ENCODE measurements at places on chromosomes 3 and 15.

GRCh38 chr15:83871808-83872559 is 218.1 kb downstream of the ADAMTSL3 start:
- DNase-seq = no peak

DNA sequence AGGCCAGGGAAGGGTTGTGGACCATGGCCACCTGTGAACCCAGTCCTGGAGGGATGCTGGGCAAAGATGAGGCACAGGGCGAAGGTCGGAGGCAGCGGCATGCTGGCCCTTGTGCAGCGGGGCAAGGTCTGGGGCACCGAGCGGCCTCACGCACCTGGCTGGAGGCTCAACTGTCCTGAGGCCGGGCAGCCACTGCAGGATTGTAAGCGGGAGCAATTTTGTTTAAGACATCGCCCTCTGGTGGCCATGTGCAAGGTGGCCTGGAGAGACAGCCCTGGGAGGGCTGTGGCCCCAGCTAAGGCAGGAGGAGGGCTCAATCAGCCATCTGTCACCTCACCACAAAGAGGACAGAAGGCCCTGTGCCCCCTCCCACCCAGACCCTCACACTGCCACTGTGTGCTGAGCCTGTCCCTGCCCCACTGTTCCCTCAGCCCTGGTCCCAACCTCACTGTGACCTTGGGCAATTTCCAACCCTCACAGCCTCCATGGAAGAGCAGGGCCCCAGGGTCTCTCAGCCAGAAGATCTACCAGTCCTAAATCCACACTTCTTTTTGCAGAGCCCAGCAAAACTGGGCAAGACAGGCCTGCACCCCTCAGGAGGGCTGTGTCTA is 46.2 kb downstream of the TPRA1 start:
- DNase-seq = peak; percentile 86

- DNase-seq = peak; percentile 55
Observed at GRCh38 chr3:80190051-80190450, 422.3 kb upstream of the ROBO1 start.

DNA sequence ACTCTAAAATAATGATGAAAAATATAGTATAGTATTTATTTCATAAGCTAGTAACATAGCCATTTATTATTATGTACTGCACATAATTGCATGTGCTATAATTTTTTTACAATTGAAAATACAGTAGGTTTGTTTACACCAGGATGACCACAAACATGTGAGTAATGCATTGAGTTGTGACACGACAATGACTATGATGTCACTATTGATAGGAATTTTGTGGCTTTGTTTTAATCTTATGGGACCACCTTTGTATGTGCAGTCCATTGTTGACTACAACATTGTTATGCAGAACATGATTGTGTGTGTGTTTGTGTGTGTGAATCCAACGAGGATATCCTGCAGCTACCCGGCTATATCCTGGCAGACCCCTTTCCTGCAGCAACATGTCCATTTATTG is 372.2 kb upstream of the MCTP2 start:
- no peak for DNase-seq

- DNase-seq = no peak
Observed at GRCh38 chr15:34588046-34588674, 4.7 kb upstream of the GOLGA8B start.

- no peak for DNase-seq
Observed at GRCh38 chr3:170309046-170309445, 48.5 kb upstream of the SKIL start.

- no peak for DNase-seq
Observed at GRCh38 chr3:171092467-171092911, 66.0 kb upstream of the SLC2A2 start.

GRCh38 chr3:101938262-101938847 is 89.0 kb downstream of the NFKBIZ start:
- DNase-seq = no peak

DNA sequence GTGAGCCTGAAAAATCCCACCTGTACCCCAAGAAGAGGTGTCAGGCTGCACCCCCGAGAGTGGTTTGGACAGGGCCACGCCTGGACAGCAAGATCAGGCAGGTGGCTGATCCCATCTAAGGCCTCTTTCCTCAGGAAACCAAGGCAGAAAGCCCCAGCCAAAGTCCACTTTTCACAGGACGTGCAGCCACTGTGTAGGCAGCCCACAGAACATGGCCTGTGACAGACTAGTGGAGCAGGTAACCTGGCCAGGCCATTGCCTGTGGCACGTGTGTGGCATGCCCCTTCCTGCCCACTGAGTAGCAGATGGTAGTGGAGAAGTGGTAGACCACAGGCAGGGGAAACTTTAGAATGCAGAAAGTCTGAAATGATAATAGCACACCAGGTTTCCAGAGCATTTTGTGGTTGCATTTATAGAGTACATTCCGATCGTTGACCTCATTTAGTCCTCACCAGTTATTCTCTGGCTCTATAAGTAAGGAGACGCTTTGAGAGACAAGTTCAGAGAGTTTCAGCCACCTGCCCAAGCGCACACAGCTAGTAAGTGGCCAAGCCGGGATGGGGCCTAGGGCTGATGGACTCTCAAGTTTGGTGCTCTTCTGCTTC is 68.7 kb downstream of the AAGAB start:
- no peak for DNase-seq

GRCh38 chr3:182078316-182078715 is 366.6 kb downstream of the SOX2 start:
- DNase-seq = no peak

GRCh38 chr3:31465999-31466398 is 66.7 kb upstream of the STT3B start:
- DNase-seq = no peak

- no peak for DNase-seq
Observed at GRCh38 chr3:187725224-187725623, 20.0 kb downstream of the BCL6 start.

GRCh38 chr3:47128137-47128536 is 35.8 kb downstream of the SETD2 start:
- DNase-seq = no peak

DNA sequence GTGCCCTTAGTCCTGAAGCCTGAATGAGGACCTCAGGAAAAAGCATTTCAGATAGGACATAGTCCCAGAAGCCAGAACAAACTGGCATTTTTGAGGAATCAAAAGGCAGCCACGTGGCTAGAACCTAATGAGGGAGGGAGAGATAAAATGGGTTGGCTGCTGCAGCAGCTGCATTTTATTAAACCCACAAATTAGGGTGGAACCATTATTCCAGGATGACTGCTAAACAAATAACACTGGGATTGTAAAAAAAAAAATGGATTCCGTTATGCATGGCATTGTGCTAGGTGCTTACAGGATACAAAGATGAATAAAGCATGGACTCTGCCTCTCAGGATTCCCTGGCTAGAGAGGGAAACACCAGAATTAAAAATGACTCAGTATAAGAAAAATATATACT is 141.5 kb downstream of the SATB1 start:
- DNase-seq = no peak

- no peak for DNase-seq
Observed at GRCh38 chr15:98480844-98481243, 167.5 kb upstream of the IGF1R start.

GRCh38 chr3:127740136-127740915 is 67.6 kb downstream of the ABTB1 start:
- no peak for DNase-seq

DNA sequence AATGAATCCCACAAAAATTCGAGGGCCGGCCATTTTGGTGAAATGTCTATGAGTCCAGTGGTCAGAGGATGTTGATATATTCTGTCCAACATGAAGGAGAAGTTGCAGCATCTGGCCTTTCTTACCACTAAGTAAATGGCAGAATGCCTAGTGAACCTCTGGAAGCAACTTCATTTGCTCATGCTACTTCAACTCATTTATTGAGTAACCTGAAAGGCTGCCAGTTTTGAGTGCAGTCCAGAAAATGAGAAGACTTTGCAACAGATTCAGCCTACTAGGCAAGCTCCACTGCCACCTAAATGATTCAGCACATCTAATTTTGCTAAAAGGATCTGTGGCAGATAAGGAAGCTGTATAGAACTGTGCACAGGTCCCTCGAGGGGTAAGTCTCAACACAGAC is 265.0 kb downstream of the OPA1 start:
- no peak for DNase-seq

DNA sequence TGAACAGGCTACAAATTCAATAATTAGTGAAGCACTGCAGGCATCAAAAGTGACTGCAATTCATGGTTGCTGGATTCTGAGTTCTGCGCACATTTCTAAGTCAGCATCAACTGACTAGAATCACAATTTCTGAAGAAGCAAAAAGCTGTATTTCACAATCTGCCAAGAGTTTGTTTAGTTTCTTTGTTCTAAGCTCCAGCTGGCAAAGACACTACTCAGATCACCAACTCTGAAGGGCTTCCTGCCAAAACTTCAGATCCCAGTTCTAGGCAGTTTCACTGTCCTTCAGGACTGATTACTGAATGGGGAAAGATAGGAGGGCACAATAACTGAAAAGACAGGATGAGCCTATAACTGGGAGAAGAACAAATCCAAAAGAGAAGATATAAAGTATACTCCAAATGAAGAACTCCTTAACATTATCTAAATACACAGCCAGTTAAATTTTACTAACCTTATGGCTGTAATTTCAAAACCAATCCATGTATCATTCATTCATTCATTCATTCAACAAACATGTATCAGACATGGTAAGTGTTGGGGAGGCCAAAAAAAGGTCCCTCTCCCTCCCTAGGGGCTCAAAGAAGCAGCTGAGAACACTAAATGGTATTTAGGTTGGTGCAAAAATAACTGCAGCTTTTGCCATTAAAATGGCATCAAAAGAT is 17.1 kb downstream of the TJP1 start:
- DNase-seq = no peak

- peak; percentile 50 for DNase-seq
Observed at GRCh38 chr15:68674975-68675374, 96.2 kb downstream of the CORO2B start.

GRCh38 chr3:187277129-187277462 is 14.4 kb downstream of the MASP1 start:
- DNase-seq = no peak

DNA sequence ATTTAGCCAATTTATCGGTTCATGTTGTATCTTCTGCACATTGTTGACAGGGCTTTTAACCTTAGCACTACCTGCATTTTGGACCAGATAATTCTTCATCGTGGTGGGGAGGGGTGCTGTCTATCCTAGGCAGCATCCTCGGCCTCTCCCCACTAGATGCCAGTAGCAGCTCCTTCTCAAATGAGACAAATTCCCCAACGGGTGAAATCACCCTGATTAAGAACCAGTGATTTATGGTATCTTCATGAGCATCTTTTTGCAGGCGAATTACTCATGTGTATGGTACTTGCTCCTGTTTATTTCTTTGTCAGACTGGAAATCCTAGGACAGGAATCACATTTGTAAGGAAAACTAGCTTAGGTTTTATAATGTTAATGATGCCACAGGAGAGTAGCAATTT is 68.0 kb downstream of the C3orf70 start:
- DNase-seq = no peak

GRCh38 chr3:159781867-159782266 is 206.8 kb upstream of the IL12A start:
- no peak for DNase-seq

DNA sequence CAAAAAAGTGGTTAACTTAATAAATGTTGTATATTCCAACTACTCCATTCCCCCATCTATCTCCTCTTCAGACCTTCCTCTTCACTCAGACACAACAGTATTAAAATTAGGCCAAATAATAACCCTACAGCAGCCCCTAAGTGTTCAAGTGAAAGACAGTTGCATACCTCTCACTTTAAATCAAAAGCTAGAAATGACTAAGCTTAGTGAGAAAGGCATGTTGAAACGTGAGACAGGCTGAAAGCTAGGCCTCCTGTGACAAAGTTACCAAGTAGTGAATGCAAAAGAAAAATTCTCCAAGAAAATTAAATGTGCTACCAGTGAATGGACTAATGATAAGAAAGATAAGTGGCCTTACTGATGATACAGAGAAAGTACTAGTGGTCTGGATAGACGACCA is 71.7 kb downstream of the ANKRD28 start:
- no peak for DNase-seq

- no peak for DNase-seq
Observed at GRCh38 chr15:42102646-42103235, 8.4 kb upstream of the PLA2G4D start.

DNA sequence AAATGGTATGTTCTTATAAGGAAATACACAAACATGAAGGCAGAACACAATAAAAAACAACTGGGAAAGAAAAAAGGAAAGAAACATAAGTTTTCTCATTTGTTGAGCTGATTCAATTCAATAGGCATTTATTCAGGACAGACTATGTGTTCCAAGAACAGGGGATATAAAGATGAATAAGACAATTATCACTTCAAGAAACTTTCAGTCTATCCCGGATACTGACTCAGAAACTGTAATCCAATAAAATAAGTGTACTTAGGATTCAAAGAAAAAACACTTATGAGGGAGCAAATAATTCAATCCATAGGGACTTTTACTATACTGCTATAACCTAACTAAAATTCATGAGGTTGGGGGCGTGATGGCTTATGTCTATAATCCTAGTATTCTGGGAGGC is 3.5 kb upstream of the POPDC2 start:
- no peak for DNase-seq

- DNase-seq = no peak
Observed at GRCh38 chr15:28017423-28017924, 81.6 kb downstream of the OCA2 start.

GRCh38 chr3:39848365-39848764 is 39.0 kb downstream of the MYRIP start:
- DNase-seq = no peak

GRCh38 chr3:98003306-98003969 is 31.2 kb upstream of the RIOX2 start:
- no peak for DNase-seq

- no peak for DNase-seq
Observed at GRCh38 chr3:60774617-60775016, 476.6 kb downstream of the FHIT start.

- DNase-seq = no peak
Observed at GRCh38 chr3:106184540-106185457, 316.0 kb upstream of the CBLB start.
